ENCODE measurements at places on chromosomes 3 and 15.

- DNase-seq = no peak
Observed at GRCh38 chr15:90489514-90489913, 40.2 kb upstream of the CRTC3 start.

DNA sequence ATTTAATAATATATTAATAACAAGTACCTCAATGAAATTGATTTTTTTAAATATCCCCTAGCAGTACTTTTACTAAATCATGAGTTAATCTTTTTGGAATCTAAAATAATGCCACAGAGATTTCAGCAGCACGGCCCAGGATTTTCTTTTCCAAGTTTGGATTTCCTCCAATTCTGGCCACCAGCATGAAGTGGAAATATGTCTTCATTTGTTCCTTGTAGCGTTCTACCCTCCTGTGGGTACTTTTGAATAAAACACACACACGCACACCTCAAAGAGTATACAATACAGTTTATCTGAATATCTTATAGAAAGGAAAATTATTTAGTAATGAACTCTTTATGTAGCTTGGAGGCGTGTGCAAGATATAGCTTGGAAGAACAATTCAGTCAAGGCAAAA, 125.1 kb upstream of the STT3B start:
- DNase-seq = no peak

GRCh38 chr3:89889386-89889785, 782.0 kb downstream of the EPHA3 start:
- no peak for DNase-seq

GRCh38 chr3:171028025-171028778, 1.7 kb upstream of the SLC2A2 start:
- DNase-seq = no peak

DNA sequence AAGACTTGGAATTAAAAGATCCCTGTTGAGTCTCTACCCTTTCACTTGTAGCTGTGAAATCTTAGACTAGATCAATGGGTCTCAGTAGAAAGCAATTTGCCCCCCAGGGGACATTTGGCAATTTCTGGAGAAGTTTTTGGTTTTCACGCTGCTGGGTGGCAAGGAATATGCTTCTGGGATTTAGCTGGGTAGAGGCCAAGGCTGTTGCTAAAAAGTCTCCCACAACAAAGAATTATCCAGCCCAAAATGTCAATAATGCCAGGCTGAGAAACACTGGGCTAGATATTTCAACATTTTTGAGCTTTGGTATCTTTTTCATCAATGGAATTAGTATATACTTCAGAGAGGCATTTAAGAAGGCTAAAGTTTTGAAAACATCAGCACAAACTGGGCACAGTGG, 8.7 kb downstream of the CAPN7 start:
- DNase-seq = no peak

DNA sequence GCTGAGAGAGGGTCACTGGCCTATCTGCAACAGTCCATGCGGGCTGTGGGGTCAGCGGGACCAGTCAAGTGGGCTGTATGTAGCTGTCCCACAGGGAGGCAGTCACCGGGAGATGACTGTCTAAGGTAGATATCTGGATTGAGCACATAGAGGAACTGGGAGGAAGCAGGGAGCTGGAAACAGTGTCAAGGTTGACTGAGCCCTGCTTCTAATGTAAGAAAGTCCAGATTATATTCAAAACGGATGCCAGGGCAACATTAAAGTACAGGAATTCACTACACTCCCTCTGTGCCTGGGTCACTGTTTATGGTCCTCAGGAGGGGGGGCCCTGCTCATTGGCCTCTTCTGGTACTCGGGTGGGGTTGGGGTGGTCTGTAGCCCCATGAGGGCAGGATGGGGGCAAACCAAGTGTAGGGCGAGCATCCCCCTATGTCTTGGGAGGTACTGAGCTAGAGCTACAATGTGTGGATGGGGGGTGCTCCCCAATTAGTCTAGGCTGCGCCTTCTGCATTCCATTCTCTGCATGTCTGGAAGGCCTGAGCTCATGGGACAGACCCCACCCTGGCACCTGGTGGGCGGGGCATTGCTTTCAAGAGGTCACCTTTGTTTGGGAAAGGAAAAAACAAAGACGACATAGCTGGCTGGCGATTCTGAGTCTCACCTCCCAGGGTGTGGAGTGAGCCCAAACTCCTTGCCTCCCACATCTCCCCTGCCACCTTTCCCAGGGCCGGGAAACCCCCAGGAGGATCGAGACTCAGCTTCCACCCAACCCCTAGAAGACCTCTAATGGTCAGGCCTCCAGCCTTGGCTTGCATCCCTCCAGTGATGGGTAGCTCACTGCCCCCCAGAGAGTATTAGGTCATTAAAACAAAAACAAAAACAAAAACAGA, 45.1 kb upstream of the C15orf39 start:
- no peak for DNase-seq

- DNase-seq = no peak
Observed at GRCh38 chr15:38895326-38896255, 331.0 kb upstream of the RASGRP1 start.

GRCh38 chr3:127342735-127343134, 54.9 kb upstream of the PRR20G start:
- DNase-seq = no peak

DNA sequence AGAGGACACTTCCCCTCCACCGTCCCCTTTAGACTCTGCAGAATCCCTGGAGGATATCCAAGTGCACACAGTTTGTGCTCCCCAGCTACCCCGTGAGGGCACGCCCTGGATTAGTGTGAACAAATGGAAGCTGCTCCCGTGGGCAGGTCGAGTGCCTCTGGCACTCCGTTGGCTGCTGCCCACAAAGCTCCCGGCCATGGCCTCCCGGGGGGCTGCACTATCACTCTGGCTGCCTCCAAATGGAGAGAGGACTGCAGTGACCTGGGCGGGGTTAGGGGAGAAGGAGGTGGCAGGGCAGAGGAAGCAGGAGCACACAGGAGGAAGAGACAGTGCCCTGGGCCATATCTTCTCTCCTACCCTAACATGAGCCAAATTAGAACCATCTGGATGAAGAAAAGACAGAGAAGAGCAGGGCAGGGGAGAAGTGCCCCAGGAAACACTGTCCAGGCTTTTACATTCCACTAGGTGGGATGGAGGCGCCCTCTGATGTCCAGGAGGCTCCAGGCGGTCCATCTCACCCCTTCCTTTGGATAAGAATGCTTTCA, 29.4 kb upstream of the ACAD9 start:
- DNase-seq = no peak

- no peak for DNase-seq
Observed at GRCh38 chr15:100856867-100857266, 22.8 kb upstream of the ALDH1A3 start.

DNA sequence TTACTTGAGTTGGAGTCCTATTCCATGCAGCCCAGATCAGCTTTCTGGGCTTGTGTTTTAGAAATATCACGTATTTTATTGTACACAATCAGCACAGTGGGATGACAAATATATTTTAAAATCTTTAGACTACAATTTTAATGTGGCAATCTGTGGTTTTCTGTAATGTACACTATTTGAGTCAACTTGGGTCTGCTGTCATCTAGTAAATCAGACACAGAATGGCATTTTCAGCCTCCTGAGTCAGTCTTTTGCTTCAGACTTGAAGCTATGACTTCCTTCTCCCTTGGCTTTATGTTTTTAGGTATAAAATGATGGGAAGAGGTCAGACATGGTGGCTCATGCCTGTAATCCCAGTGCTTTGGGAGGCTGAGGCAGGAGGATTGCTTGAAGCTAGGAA, 232.1 kb downstream of the NECTIN3 start:
- no peak for DNase-seq

GRCh38 chr15:85730001-85730820, 64.5 kb downstream of the KLHL25 start:
- DNase-seq = peak; percentile 46

DNA sequence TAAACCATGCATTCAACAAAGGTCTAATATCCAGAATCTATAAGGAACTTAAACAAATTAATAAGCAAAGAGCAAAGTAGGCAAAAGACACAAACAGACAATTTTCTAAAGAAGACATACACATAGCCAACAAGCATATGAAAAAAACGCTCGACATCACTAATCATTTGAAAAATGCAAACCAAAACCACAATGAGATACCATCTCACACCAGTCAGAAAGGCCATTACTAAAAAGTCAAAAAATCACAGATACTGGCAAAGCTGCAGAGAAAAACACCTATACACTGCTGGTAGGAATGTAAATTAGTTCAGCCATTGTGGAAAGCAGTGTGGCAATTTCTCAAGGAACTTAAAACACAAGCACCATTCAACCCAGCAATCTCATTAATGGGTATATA, 53.8 kb downstream of the FSIP1 start:
- no peak for DNase-seq

DNA sequence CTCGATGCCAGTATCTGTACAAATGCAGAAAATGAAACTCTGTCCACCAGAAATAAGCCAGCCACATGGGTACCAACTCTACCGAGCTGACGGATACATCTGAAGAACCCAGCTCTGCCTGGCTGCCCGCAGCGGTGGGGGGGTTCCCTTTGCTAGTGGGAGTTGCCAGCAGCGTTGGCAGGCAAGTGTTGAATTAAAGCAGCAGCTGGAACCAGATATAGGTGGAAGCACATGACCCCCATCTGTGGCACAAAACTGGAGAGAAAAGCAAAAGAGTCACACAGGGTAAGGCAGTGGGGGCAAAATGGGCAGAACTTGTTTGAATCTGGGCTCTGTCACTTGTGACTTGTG, 17.9 kb downstream of the CRYGS start:
- no peak for DNase-seq

DNA sequence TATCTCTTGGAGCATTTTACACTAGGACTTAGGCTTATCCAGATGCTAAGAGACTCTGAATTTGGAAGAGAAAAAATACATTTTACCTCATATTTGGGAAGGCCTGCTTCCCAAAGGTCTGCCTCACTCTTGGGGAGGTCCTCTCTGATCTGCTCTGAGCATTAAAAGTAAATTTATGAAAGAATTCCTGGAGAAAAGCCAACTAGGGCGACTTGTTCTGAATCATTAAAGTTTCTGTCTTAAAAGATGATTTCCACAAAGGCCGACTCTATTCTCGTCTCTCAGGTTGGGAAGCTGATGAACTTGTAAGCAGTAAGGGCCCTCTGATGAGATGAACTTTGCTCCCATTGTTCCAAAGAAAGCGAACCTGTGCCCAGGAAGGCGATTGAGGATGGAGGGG, 48.7 kb upstream of the HES1 start:
- DNase-seq = no peak

DNA sequence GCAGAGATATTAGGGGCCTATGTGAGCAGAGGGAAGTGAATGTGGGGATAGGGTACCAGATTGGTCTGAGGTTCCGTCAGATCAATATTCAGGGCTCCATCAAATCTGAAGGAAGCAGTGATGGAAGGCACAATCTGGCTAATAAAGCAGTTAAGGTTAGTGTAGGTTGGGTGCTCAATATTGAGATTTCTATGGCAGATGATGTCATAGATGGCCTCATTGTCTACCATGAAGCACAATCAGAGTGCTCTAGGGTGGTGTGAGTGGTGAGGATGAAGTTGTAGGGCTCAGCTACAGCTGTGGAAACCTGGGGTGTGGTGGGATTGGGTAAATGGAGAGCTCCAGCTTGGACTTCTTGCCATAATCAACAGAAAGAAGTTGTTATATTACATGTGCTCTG, 58.2 kb downstream of the NR2F2 start:
- no peak for DNase-seq

DNA sequence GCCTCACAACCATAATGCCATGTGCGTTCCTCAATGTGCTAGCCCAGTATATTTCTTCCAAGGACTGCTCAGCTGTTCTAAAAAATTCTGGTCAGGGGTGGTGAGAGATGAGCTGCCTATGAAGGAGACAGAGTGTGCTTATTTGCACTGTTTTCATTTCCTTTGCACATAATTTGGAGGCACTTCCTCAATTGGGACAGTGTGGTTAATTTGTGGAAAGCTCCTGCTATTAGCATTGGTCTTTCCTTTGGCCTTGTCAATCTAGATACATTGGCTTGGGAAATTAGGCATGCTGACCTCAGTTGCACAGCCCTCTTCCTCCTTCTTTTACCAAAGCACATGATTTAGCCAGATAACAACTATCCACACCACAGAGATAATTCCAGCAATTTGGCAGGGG, 9.4 kb downstream of the FAM81A start:
- DNase-seq = no peak

DNA sequence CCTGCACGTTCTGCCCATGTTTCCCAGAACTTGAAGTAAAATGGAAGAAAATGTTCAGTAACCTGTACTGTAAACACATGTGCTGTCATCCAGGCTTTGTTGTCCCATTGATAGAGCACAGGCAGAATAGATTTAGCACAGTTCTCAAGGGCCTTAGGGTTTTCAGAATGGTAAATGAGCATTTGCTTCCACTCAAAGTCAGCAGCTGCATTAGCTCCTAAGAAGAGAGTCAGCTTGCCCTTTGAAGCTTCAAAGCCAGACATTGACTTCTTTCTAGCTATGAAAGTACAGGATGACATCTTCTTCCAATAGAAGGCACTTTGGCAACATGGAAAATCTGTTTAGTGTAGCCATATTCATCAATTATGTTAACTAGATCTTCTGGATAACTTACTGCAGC, 76.2 kb upstream of the TMEM108 start:
- DNase-seq = no peak

DNA sequence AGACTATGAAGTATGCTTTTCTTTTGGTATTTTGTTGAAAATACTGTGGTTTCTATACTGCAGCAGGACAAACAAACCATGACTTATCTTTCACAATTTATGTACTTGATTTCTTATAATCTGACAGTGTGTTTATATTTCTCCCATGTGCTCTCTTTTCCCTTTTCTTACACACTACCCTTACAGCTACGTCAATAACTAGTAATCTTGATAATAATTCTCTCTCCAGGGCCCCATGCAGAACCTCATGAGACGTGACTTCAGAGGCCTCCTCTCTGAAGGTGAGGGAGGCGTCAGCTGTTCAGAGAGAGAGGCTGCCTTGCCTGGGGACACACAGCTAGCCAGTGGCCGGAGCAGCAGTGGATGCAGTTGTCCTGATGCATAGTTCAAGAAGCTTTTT, 35.9 kb downstream of the KY start:
- no peak for DNase-seq

DNA sequence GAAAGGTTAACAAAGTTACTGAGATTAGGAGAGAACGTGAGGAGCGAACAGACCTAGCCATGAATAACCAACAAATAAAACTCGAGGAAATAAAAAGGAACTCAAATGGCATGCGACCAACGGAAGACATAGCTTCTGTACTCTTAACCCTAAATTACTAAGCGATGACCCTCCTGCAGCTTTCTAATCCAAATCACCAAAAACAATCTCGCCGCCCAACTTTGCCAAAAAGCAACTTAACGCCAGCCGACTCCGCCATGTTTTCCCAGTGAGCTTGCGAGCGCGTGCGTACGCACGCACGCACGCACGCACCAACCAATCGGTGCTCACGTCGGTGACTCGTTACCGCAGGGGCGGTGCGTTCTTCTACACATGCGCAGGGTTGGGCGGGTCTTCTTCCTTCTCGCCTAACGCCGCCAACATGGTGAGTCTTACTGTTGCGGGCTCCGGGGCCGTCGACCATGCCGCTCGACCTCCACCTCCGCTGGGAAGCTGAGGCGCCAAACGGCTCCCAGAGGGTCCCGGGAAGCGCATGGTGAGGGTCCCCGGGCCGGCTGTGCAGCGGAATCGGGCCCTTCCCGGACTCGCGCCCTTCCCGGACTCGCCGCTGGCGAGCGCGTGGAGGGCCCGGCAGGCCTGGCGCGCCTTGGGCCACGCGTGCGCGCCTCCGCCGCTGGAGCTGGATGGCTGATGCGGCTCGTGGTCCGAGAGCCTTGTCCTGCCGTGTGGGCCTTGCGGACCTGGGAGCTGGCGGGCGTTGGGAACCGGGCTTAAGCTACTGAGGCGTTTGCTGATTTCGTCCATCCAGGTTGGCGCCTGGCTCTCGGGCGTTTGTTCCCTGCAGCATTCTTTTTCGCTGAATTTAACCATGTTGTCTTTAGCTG, at the start of gene RPL14:
TSS of gene RPL14 (plus strand) at position 400 of the 884 bp plus-strand sequence. CDS start at position 533, 133 bp downstream.
- peak; percentile 94 for DNase-seq
